NCI-H526 treated with DMSO at 0.1 percent for 48 hours (cell line): ENCODE measurements at places on chromosomes 4 and X.

DNA sequence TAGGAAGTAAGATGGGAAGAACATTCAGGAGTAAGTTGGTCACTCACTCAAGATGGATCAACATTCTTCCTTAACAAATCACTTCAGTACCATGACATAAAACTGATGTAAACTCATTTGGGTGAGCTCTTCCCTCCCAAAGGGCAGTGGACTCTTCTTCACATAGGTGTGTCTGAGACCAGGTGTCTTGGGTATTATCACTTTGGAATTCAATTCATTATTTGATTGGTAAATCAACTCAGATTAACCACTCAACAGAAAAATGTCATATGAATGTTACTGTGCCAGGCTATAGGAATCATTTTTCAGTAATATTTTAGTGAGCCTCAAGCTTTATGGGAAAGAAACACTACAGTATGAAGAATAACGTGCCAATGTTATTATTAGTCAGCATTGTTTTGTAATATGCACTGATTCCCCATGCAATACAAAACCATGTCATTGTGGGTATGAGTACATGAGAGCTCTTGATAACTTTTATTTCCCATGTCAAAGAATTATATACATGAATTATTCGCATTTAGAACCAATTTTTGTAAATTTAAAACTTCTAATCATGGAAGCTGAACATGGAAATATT is 58.6 kb upstream of the ETNPPL start:
- DNase-seq, result no peak

GRCh38 chr4:22417408-22417807 is 98.5 kb downstream of the ADGRA3 start:
- DNase-seq, result no peak

DNA sequence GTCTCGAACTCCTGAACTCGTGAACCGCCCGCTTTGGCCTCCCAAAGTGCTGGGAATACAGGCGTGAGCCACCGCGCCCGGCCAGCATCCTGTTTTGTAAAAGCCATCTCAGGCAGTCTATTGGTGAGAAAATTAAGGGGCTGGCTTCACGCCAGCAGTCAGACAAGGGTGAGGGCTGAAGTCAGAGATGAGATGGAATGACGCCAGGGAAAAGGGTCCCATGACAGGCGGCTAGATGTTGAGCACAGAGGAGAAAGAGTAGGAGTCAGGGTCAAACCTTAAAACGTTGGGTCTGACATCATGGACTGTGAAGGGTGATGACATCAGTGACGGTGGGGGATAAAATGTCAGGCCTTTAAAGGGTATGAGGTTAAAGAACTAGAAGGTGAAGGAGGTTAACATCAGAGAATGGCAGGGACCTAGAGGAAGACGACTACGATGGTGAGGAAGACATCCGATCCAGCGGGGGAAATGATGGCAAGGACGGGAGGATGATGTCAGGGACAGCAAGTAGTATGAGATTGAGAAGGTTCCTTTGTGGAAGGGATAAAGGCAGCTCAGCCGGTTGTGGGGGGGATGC is 504 bp upstream of the RBM3 start:
- DNase-seq, result no peak

DNA sequence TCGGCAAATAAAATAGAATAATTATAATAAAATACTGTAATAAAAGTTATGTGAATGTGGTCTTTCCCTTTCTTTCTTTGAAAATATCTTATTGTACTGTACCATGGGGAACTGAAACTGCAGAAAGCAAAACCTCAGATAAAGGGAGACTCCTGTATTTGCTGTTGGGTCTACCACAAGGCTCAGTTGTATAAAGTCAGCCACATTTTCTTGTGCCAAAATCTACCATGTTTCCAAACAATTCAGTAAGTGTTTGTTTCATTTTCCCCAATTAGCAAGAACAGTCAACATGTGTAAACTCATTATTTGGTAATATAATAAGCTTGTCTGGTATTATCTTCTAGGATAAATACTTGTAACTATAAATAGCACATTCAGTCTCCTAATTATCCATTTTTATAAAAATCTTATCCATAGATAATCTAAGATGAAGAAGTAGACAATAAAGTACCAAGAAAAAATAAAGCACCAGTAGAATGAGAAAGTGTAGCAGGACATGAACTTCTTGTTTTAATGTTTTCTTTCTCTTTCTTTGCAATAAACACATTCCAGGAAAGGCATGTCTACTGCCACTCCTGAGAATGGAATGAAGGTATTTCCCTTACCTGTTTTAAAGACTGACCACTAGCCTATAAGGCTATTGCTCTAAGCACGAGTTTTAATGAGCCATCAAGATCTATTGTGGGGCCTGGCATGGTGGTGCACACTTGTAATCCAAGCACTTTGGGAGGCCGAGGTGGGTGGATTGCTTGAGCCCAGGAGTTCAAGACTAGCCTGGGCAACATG is 15.0 kb upstream of the OTUD4 start:
- no peak for DNase-seq

DNA sequence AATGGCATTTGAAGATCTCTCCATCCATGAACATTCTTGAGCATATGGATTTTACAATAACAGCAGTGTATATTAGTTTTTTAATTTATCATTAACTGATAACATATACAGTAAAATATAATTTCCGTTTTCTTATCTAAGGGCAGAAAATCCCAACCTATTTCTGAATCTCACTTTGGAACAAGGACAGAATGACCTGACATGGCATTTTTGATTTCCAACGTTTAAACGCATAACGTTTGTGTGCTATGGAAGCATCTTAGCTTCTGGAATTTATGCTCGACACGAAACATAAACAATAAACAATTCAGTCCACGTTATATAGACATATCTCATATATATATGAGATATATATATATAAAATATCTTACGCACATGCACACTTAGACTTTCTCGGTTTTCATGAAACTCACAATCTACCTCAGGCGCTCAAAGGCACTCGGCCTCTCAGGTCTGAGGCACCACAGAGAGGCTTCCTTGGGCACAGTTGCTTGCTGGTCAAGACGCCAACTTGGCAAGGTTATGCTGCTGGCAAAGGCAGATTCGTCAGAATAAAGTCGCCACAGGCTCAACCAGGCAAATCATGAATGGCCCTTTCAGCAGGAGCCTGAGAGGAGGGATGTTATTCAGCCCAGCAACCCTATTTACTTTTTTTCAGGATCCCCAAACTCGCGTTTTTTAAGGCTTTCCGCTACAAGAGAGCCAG is 1.0 kb upstream of the UGT8 start:
- peak; percentile 56 for DNase-seq

DNA sequence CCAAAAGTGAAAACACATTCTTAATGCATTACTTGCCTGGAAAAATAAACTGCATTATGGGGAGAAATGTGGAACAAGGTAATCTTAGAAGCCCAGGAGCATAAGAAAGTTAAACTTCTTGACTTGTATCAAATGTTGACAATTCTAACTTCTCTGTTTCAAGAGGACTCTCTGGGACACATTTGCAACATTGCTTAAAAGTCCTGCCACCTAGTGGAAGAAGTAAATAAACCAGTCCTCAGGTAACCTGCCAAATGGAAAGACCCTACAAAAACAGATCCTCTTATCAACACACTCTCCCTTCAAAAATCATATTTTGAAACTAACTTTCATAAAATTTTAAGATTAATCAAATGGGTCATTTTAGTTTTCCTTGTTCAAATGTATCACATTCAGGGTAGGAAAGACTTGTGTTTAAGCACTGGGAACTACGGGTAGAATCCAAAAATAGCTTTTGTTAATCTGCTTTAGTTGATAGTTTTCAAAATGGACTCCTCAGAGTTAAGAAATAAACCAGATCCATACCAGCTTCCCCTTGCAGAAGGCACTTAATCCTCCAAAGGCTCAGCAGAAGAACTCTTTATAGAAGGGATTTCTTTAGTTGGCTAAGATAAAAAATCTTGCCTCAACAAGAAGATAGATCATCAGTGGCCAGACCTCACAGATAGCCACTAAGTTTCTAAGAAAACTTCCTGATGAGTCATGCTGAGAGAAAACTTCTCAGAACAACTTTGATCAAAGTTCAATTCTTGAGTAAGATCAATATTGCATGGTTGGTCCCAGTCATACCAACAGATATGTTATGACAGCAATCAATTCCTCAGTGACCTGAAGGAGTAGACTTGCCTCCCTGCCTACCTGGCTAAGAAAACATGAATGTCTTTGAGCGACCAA is 141.7 kb downstream of the HHIP start:
- DNase-seq, result peak; percentile 32

GRCh38 chr4:154973244-154974035 is 192.4 kb downstream of the RBM46 start:
- DNase-seq, result no peak

- DNase-seq, result no peak
Measured at GRCh38 chr4:169573889-169574288, 38.5 kb downstream of the NEK1 start.

DNA sequence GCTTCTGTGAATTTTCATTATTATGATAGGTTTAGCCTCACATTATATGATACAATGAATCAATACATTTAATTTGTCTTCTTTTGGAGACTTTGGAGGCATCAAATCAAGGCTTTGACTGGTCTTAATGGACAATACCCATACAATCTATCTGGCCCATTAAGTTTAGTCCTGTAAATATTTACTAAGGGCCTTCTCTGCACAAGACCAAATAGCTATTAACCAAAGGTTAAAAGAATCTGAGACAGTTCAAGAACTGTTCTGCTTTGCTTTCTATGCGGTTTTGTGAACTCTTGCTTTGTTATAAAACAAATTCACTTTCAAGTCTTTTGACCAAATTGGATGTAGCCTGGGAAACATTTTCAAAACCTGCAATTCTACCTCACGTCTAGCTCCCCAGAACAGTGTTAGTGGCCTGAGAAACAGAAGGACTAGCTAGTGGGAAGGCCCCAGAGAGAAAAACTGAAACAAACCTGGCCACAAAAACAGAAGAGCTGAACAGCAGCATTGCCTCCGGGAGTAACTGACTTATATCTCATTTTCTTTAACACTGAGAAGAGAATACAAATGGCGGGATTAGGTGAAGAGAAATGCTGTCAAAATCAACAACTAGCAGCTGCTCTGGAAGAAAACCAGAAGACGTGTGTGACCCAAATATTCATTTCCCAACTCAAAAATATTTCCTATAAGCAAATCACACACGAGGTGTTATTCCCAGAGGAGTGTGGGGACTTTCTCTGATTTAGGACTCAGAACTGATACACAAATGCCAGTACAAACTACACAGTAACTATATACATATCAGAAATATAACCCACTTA is 548 bp downstream of the TLR1 start:
- DNase-seq, result no peak

GRCh38 chrX:108138814-108139702 is 47.5 kb downstream of the ATG4A start:
- DNase-seq, result no peak

DNA sequence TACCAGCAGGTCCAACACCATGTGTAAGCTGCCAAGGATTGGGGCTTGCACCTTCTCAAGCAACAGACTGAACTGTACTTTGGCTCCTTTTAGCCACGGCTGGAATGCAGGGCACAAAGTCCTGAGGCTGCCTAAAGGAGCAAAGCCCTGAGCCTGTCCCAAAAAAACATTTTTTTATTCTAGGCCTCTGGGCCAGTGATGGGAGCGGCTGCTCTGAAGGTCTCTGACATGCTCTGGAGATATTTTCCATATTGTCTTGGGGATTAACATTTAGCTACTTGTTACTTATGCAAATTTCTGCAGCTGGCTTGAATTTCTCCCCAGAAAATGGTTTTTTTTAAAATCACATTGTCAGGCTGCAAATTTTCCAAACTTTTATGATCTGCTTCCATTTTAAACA is 885.3 kb downstream of the GLUD2 start:
- DNase-seq, result no peak

- no peak for DNase-seq
Measured at GRCh38 chr4:15303052-15303641, 124.7 kb upstream of the C1QTNF7 start.

- DNase-seq, result no peak
Measured at GRCh38 chr4:125155251-125155650, 159.5 kb upstream of the FAT4 start.

DNA sequence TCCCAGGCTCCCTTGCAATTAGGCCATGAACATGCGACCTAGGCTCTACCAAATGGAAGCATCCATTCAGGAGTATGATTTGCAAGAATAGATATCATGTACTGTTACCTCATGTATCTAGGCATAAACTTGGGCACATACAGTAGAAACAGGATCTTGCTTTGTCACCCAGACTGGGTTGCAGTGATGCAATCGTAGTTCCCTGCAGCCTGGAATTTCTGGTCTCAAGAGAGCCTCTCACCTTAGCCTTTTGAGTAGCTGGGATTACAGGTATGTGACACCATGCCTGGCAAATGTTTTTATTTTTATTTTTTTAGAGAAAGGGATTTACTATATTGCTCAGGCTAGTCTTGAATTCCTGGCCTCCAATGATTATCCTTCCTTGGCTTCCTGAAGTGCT is 994.2 kb downstream of the ADGRL3 start:
- DNase-seq, result no peak

DNA sequence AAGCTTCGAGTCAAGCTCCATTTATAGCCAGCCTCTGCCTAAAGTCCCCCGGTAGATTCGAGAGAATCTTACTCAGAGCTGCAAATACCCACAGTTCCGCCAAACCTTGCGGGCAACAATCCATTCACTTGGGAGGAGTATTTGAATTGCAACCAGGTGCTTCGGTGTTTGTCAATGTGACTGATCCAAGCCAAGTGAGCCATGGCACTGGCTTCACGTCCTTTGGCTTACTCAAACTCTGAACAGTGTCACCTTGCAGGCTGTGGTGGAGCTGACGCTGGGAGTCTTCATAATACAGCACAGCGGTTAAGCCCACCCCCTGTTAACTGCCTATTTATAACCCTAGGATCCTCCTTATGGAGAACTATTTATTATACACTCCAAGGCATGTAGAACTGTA is 11.2 kb downstream of the CD40LG start:
- DNase-seq, result no peak

- DNase-seq, result no peak
Measured at GRCh38 chr4:71151054-71151453, 157.6 kb downstream of the DCK start.

DNA sequence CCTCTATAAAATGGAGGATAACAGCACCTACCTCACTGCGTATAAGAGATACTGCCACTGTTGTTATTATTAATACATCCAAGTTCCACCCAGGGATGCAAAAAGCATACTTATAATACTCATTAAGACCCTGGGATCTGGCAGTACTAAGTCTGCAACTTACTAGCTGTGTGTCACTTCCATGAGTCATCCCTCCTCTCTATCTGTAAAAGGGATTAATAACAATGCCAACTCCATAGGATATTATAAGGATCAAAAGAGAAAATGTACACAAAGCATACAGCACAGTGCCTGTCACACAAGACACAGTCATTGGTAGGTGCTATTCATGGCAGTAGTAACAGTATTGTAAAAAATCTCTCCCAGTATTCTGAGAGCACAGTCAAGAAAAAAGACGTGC is 216.7 kb downstream of the HS6ST2 start:
- no peak for DNase-seq

- no peak for DNase-seq
Measured at GRCh38 chr4:79197275-79198009, 128.4 kb downstream of the NAA11 start.
